ENCODE measurements at places on chromosomes 3 and 15.
A peak's percentile ranks its signal among the peaks of the same experiment; 100 is the strongest.

DNA sequence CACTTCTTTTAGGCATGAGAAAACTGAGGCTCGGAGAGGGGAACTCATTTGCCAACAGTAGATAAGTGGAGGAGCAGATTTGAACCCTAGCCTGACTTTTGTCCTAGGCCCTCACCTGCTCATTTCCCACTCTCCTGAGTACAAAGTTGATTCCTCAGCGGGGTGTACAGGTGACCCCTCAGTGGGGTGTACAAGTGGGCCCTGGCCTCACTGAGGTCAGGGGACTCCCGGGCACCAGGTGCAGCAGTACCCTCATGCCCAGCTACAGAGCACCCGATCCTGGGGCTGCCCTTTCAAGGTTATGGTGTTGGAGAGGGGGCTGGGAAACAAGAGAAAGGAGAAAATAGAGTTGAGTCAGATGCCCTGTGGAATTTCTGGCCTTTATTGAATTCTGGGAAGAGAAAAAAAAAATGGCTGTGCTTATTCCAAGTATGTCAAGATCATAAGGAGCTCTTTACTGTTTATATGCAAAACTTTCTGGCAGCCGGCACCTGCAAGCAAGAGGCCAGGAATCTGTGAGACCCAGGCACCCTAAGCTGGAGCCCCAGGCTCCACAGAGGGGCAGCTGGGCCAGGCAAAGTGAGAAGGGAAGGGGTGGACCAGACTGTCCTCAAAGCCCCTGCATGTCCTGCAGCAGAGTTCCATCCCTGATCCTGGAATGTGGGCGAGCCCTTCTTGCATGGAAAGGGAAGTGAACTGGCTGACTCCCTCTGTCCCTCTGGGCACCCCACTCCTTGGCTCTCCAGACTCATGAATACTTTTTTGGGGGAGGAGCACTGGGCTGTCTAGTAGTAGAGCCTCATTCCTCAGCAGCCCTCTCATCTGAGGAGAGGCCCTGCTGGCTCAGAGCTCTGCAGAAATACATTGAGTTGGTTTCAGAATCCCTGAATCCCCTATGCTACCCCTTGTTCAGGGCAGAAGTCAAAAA, 43.1 kb downstream of the AMOTL2 start:
- H3K27me3 ChIP-seq, result peaks cover 9% of the 10 kb centered on the region
- no peak for DNase-seq
- H3K36me3 ChIP-seq, result no peaks in the 10 kb centered on the region
- H3K4me1 ChIP-seq, result no peaks in the 10 kb centered on the region
- no peak overlapping the region for H3K27ac ChIP-seq
- H3K4me3 ChIP-seq, result no peak overlapping the region

DNA sequence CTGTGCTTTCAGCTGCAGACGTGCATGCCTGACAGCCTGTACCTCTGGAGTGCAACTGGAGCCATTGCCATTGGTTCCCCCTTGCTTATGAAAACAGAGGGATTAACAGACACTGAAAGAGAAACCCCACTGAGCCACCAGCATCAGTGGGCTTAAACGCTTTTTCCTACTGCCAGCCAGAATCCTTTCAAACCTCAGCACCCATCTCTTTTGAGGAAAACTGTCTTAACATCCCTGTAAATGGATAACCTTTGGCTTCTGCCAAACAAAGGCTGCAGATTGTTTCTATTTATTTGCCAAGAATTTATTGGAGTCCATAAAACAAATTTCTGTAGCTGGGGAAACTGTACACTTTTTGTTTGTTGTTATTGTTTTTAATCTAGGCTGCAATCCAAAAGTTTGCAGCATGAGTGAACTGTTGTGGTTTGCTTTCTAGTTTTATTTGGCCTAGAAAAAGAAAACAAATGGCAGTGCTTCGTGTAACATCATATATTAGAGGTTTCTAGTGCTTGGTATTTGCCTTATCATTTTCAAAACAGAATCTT, 369.2 kb upstream of the IL12A start:
- H3K4me3 ChIP-seq, result no peak overlapping the region
- no peak for DNase-seq
- no peaks in the 10 kb centered on the region for H3K4me1 ChIP-seq
- no peak overlapping the region for H3K27ac ChIP-seq
- H3K27me3 ChIP-seq, result no peaks in the 10 kb centered on the region
- no peaks in the 10 kb centered on the region for H3K36me3 ChIP-seq

DNA sequence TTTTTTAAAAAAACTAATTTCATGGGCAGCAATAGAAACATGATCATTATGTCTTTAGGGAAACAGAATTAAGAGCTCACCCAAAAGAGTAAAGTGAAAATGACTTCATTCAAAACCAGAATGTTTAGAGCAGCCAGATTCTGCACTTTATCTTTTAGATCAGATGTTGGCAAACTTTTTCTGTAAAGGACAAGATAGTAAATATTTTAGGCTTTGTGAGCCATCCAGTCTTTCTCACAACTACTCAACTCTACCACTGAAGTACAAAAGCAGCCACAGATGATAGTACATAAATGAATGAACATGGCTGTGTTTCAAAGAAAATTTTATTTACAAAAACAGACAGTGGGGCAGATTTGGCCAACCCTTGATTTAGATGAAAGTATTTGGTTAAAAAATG, 84.5 kb downstream of the SETD2 start:
- peaks cover 43% of the 10 kb centered on the region for H3K36me3 ChIP-seq
- H3K4me3 ChIP-seq, result no peak overlapping the region
- peaks cover 15% of the 10 kb centered on the region for H3K4me1 ChIP-seq
- DNase-seq, result no peak
- H3K27me3 ChIP-seq, result no peaks in the 10 kb centered on the region

DNA sequence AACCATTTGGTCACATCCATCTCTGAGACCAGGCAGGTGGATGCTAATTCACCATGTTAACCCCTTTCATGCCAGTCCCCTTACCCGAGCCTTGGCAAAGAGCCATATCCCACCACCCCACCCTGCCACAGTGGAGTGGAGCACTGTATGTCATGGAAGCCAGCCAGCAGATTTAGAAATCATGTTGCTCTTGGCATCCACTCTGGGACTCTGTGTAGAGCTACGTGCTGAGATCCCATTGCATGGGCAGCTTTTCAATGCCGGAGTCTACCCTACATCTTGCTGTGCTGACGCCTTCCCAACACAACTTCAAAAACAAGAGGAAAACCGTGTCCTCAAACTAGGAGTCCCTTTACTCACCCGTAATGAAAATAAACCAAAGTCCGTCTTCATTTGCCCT, 131.0 kb downstream of the NTRK3 start:
- H3K27ac ChIP-seq, result no peak overlapping the region
- H3K27me3 ChIP-seq, result peaks cover 10% of the 10 kb centered on the region
- H3K4me3 ChIP-seq, result no peak overlapping the region
- no peaks in the 10 kb centered on the region for H3K4me1 ChIP-seq
- no peaks in the 10 kb centered on the region for H3K36me3 ChIP-seq
- no peak for DNase-seq

- peaks cover 27% of the 10 kb centered on the region for H3K27me3 ChIP-seq
- peaks cover 5% of the 10 kb centered on the region for H3K4me1 ChIP-seq
- no peak overlapping the region for H3K4me3 ChIP-seq
- no peak for DNase-seq
- H3K27ac ChIP-seq, result no peak overlapping the region
Measured at GRCh38 chr3:184666442-184666841, 45.4 kb downstream of the MAGEF1 start.

DNA sequence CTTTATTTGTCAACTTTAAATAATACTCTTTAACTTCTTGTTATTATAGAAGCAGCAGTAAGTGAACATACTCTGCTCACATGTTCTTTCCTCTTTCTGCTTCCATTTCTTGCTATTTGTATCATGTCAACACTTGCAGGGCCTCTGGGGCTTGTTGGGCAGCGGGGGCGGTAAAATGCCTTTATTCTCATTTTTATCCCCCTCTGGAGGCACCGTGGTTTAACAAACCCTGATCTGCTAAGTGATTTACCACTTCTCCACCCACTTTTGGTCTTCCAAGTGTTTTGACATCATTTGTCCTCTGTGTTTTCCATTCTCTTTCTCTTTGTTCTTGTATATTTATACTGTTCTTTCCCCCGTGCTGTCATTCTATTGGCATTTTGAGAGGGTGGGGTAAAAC, 33.9 kb downstream of the SCN10A start:
- H3K36me3 ChIP-seq, result no peaks in the 10 kb centered on the region
- no peak overlapping the region for H3K4me3 ChIP-seq
- no peak overlapping the region for H3K27ac ChIP-seq
- H3K27me3 ChIP-seq, result no peaks in the 10 kb centered on the region
- no peak for DNase-seq

DNA sequence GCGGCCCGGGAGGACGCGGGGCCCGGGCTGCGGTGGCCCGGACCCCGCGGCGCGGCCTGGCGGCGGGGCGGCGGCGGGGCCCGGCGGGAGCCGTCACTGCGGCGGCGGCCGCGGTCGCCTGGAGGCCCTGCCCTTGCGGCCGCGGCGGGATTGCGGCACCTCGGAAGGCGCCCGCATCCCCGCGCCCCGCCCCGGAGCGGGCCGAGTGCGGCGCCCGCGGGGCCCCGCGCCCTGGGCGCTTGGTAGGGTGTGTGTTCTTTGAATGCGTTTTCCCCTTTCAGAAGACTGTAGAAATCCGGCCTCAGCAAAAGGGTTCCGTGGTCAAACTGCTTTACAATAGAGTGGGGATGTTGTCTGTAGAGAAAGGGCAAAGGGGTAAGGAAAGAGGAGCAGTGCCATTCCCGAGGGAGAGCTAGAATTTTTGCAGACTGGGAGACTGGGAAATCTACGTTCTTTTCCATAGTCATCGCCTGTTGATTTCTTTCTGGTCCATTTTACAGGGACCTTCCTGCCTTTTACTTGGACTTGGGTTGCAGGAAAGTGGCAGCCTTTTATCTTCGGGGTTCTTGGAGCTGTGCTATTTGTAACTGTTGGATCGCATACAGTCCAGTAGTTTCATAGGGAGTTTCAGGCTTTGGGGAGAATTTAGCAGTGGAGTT, 630 bp downstream of the SNRK start:
- H3K4me3 ChIP-seq, result peak overlapping the region; percentile 86
- H3K27ac ChIP-seq, result peak overlapping the region; percentile 87
- H3K36me3 ChIP-seq, result peaks cover 14% of the 10 kb centered on the region
- H3K4me1 ChIP-seq, result peaks cover 39% of the 10 kb centered on the region

DNA sequence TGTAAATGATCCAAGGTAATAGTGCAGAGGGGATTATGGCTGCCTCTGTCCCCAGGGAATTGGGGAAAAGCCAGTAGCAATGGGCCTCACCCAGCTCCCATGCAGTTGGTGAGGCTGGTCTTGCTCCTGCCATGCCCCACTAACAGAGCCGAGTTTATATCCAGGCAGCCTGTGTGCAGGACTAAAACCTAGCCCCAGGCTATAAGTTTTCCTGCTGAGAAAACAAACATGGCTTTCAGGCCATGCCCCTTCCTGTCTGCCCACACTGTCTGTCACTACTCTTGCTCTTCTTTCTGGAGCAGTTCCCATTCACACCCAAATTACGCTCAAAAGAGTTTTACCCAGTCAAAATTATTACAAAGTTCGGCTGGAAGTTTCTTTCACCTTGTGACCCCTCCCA, 73.5 kb upstream of the SPATA16 start:
- H3K4me1 ChIP-seq, result no peaks in the 10 kb centered on the region
- no peak overlapping the region for H3K4me3 ChIP-seq
- H3K27ac ChIP-seq, result no peak overlapping the region

- no peak for DNase-seq
- H3K4me3 ChIP-seq, result no peak overlapping the region
- peaks cover 24% of the 10 kb centered on the region for H3K4me1 ChIP-seq
- no peaks in the 10 kb centered on the region for H3K27me3 ChIP-seq
- H3K36me3 ChIP-seq, result peaks cover 11% of the 10 kb centered on the region
- H3K27ac ChIP-seq, result no peak overlapping the region
Measured at GRCh38 chr3:23303601-23304217, 100.6 kb downstream of the UBE2E2 start.

GRCh38 chr15:92112711-92113110, 259.2 kb downstream of the SLCO3A1 start:
- H3K4me1 ChIP-seq, result no peaks in the 10 kb centered on the region
- H3K27ac ChIP-seq, result no peak overlapping the region

DNA sequence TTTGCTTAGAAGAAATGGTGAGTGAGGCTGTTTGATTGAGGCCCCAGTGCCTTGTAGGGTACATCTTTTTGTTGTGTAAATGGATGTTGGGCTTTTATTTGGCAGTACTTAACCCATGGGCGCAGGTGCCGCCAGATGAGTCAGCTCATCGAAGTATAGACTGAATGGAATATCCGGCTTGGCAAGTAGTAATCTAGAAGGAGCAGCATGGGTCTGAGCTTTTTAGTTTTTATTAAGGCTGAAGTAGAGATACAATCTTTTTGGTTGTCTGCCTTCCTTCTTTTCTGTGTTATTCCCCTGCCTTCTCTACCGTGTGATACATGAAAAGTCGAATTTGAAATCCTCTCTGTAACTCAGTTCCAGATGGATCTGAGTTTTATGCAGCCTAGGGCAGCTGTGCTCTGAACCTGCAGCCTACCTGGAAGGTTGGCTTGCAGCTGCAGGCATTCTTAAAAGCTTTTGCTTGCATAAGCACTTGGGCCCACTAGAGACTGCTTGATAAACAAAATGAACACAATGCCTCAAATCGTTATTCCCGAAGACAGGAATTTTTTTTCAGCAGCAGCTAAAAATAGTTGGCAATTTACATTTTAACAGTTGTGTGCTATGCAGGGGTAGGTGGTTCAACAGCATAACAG, 177.5 kb upstream of the CGNL1 start:
- H3K27me3 ChIP-seq, result no peaks in the 10 kb centered on the region
- H3K36me3 ChIP-seq, result peaks cover 10% of the 10 kb centered on the region
- DNase-seq, result no peak
- H3K4me1 ChIP-seq, result peaks cover 4% of the 10 kb centered on the region

- peaks cover 11% of the 10 kb centered on the region for H3K27me3 ChIP-seq
- no peak overlapping the region for H3K27ac ChIP-seq
- no peak overlapping the region for H3K4me3 ChIP-seq
- H3K4me1 ChIP-seq, result peaks cover 14% of the 10 kb centered on the region
- DNase-seq, result no peak
Measured at GRCh38 chr3:122915300-122916055, 112.1 kb downstream of the SEMA5B start.

DNA sequence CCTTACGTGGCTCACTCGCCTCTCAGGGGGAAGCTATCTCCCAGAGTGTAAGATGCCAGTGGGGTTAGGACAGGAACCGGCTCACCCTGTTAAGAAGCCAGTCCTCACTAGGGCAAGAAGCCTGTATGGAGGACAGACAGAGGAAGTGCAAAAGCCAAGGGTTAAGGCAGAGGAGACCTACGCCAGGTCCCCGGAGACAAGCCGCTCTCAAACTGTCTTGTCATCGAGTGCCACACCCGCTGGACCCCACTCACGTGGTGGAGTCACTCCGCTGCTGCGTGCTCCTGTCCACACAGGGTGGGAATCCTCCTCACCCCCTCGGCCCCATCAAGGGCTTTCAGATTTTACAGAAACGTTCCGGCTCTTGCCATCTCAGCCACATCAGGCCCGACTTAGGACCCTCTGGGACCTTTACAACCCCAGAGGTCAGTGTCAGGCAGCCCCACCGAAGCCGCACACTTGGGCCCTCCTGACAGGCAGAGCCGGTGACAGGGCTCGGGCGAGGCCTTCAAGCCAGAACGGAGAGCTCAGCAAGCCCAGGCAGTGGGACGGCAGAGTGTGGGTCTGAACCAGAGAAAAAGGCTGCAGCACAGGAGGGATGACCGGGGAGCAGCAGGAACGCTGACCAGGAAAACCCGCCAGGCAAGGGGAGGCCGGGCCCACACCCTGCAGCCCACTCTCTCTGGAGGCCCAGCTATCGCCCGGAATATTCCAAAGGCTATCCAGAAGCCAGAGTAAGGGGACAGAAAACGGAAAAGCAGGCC, 61.7 kb downstream of the XXYLT1 start:
- no peak overlapping the region for H3K4me3 ChIP-seq
- no peaks in the 10 kb centered on the region for H3K27me3 ChIP-seq
- H3K36me3 ChIP-seq, result peaks cover 6% of the 10 kb centered on the region
- peaks cover 26% of the 10 kb centered on the region for H3K4me1 ChIP-seq
- no peak for DNase-seq

All from memory B cell (primary cell).